AG09309 (cell line): ENCODE measurements at places on chromosomes 2 and 18.

DNA sequence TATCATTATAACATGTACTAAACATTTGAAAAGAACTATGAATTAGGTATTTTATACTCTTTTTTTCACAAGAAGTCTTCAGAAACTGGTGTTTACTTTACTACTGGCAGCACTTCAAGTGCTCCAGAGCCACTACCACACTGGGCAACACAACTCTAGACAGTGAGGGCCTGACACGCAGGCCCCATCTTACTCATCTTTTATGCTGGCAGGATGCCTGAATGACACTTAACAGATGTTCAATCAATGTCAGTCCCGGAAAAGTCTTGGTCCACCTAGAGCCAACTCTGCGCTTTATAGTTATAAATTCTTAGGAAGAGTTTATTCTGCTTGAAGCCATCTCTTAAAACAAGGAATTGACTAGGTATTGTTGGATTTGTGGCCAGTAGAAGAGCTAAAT lies 8.7 kb upstream of the WIPF1 start:
- peak; percentile 80 for DNase-seq

- no peak for DNase-seq
These were observed 49.3 kb downstream of the CACNB4 start for GRCh38 chr2:152049541-152049940.

DNA sequence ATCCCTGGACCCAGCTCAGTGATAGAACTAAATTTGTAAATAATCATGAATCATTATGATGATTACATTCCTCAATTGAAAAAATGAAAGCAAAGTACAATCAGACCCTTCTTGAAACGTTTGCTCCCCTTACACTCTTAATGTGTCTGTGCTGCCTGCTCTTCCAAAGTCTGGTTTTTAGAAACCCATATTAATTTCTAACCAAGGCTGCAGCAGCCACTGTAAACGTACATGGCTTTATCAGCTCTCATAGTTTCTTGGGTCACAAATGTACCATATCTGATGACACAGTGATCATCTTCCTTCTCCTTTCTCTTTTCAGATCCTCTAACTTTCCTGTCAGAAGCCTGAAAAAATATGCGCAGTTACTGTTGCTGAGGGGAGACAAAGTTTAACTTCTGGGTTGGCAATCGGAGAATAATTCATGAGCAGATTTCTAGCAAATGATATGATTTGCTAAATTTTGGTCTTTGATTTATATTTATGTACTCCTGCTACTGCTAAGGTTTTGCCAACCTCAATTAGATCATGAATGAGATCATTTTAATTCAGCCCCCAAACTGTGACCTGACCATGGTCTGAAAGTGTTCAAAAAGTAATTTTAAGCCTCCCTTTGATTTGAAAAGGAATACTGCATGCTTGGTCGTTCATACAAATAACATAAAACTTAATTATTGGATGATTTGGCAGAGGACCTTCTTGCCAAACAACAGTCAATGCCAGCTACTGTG lies 12.3 kb downstream of the ZEB2 start:
- DNase-seq = no peak

DNA sequence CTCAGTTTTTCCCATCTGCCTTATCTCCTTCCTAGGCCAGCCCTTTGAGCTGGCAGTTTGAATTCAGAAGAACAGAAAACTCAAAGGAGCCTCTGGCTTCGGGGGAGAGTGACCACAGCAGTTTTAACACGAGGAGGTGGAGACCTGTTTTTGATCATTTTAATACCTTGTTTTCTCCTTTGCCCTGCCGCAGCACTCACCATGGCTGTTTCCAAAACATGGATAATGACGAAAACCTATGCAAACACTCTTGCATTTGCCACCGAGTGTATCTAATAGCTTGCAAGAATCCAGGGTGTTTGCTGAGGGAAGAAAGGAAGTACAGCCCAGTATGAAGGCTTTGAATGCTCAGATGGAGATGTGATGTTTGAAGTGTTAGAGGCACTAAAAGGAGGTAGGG lies 167.1 kb downstream of the PRKCE start:
- no peak for DNase-seq

DNA sequence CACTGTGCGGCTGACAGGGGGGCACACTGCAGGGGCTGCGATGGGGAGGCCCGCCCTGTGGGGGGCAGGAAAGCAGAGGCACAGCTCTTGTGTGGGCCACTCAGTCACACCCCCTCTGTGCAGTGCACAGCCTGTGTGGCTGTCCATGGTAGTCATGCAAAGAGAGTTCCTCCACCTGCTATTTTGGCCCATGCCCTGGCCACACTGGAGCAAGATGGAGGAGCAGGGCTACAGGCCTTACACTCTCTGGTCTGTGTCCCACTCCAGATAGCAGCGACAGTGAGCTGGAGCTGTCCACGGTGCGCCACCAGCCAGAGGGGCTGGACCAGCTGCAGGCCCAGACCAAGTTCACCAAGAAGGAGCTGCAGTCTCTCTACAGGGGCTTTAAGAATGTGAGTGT lies 28.5 kb upstream of the FAHD2A start:
- no peak for DNase-seq

DNA sequence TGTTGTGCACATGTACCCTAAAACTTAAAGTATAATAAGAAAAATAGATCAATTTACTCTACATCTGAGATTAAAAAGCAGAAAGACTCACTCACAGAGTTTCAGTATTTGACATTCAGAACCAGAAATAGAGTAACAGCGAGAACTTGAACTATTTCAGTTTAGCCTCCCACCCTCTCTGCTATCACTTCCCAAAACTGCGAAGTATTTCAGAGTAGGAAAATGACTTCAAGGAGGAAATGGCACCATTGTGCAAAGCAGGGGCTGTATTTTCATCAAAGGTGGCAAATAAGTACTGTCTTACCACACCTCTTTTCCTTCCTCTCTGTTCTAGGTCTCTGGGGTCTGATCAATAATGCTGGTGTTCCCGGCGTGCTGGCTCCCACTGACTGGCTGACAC lies 13.6 kb downstream of the DHRS9 start:
- no peak for DNase-seq

DNA sequence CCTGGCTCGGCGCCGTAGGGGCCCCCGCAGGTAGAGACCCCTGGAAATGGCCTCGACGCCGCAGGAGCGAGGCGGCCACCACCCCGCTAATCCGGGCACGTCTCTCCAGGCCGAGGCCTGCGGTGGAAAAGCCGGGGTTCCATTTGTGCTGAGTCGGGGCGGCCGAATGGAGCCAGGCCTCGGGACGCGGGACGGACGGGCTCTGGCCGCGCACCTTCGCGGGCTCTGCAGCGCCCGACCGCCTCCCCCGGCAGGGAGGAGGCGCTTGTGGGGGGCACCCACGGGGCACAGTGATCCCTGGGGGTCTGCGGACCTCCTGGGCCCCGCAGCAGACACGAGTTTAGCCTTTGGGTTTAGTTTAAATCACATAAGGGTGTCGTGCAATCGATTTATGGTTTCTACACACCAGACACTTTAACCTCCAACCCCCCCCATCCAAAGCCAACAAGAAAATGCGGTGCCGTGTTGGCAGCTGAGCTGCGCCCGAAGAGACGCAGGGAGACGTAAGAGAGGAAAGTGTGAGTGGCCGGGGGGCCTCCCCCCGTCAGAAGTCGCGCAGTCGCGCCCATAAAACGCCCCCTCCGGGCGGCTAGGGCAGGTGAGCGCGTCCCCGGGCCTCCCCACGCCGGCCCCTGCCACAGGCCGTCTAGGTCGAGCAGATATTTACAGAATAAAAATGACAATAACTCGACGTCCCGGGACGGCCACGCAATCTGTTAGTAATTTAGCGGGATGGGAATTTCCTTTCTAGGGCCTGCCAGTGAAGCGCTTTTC lies 1.0 kb upstream of the NFATC1 start:
- DNase-seq = no peak

DNA sequence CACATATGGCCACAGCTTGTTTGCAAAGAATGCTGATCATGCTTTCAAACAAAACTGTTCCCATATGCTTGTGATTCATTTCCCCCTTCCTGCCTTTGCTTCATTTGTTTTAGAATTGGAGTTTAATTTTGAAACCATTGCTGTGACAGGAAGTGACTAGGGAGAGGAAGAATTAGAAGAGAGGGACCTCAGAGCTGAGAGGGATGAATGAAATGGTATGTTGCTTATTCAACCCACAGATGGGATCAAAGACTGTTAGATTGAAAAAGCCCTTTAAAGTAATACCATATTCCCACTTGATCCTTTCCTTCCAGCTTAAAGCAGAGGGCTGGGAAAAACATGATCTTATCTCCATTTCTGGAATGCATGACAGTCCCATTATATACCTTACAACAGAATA lies 106.2 kb upstream of the RNF152 start:
- peak; percentile 63 for DNase-seq

GRCh38 chr2:187971893-187972292 lies 319.8 kb upstream of the GULP1 start:
- DNase-seq = no peak

GRCh38 chr18:38007676-38008330 lies 442.2 kb upstream of the CELF4 start:
- DNase-seq = no peak

DNA sequence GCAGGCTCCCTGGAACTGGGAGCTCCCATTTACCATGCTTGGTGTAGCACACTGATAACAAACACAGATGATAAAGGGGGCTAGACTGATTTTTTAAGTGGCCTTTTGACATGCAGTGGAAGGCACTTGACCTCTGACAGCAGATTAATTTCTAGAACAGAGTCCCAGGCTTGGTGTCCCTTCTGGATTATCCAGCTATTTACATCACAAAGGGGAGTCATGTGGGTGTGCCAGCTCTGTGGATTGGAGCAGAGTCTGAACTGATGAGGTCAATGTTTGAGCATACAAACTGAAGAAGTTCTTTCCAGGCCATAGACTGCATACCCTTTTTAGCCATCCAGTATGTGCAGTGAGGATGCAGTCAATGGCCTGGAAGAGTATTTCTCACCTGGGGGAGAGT lies 31.5 kb upstream of the SIX2 start:
- no peak for DNase-seq

GRCh38 chr2:230227216-230227615 lies 1.7 kb downstream of the SP140 start:
- DNase-seq = no peak

- no peak for DNase-seq
These were observed 1.1 kb downstream of the SH3RF3 start for GRCh38 chr2:109129921-109130722.

- no peak for DNase-seq
These were observed 3.8 kb downstream of the TCF4 start for GRCh38 chr18:55584201-55584600.

DNA sequence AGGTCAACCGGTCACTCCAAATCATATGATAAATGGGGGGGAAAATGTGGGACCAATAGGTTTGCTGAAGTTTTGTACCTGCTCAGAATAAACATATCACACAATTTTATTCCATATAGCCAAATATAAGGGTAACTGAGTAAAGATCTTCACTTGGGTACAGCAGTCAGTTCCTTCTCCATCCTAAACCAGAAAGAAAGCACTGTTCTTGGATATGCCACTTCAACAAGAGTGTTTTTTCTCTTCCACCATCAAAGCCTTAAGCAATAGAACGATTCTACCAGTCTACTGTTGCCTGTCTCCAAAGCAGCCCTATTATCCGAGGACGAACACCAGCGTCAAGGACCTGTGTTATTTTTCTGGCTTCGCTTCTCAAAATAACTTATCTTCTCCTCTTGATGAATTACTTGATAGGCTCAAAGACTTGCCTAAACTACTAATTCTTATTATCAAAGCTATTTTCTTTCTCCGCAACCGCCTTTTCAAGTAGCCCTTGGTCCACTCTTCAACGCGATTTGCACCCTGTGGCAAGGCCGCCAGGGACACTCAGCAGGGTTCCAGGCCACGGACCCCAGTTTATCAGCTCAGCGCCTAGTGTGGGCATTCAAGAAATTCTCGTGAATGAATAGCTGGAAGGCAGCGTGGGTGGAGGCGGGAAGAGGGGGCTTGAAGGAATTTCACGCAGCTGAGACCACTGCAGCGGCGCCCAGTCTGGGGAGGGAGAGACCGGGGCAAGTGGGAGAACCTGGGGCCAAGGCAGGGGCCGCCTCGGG lies 646 bp downstream of the ALS2 start:
- no peak for DNase-seq

DNA sequence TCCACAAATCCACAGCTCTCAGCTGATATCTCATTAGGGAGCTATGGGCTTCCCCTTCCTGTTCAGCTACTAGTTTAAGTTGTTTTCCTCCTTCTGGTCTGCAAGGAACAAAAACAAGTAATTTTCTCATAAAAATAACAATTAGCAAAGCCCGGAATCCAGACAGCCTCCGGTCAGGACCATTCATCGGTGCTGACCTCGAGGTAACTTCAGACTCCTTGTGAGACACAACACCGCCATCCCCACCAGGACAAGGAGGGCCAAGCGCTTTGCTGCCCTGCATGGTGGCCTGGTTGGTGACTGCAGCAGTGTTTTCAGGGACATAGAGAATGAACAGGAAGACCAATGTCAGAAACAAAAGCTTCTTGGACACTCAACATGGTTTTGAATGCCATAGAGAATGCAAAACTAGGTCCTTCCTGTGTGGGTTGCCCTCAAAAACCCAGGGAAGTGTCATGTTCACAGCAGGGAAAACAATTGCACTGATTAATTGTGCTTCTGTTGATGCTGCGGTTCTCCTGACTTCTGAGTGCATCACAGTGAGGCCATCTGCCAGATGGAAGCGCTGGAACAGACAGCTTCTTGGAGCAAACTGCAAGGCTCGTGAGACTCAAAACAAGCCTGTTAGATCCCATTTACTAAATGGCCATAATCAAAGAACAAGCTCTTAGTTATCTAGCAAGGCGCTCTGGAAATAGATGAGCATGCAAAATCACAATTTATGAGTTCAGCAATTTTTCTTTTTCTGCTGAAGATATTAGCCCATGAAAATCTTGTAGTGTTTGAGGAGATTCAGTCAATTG lies 77.1 kb downstream of the HS1BP3 start:
- no peak for DNase-seq

DNA sequence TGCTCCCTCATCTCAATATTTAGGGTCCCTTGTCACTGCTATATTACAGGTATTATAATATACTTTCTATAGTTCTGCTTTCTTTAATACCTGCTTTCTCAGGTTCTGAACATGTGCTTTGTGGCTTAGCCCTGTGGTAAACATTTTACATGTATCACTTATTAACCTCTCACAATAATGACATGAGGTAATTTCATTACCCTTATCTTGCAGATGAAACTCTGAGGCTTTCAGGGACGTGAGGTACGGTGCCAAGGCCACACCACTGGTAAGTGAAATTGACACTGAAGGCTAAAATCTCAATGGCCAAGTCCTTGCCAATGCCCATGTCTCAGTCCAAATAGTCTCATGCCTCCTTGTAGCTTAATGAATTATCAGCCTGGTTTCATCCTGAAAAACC lies 21.7 kb downstream of the LINC00305 start:
- DNase-seq = no peak

DNA sequence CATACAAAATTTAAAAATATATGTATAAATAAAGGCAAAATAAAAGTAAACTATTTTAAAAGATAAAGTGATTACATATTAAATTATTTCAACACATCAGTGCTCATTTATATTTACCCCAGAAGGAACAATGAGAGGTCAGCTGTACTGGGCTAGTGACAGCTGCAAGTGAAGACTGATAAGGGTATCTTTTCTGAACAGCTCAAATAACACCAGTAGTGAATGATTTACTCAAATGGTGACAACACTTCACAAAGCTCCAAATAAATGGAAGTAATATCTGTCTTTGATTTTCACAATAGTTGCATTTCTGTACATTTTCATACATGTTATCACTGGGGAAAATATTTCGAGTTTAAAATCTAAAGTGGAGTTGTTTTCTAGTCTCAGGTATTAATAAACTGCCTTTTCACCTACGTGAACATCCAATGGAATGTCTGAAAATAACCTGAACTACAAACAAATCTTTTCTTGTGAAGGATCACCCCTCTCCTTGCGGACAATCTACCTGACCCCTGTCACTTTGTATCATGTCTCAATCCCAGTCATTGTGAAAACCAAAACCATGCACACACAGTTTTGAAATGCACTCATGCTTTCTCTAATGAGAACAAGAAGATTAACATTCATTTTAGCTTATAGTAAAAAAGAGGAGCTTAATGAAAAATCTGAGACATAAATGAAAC lies 1928.8 kb upstream of the CELF4 start:
- no peak for DNase-seq
